NCI-H1048 (cell line): ENCODE measurements at places on chromosomes 16 and 17.

- DNase-seq: no peak
Measured at GRCh38 chr16:67170949-67171649, 761 bp downstream of the NOL3 start.

DNA sequence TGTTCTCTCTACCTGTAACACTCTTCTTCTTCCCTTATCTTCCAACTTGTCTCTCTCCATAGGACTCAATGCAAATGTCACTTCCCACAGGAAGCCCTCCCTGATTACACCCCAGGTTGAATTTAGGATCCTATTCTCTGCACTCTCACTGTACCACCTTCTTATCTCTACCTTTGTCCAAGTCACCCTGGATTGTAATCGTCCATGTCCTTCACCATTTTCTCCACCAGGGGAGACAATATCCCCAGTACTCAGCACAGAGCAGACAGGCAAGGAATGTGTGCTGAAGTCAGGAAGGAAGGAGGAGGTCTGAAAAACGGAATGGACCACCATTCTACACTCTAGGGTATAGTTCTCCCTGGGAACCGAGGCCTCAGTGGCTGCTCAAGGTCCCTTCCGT, 14.2 kb downstream of the C16orf82 start:
- no peak for DNase-seq

GRCh38 chr17:63997341-63998048, 656 bp upstream of the PRR29 start:
- no peak for DNase-seq

DNA sequence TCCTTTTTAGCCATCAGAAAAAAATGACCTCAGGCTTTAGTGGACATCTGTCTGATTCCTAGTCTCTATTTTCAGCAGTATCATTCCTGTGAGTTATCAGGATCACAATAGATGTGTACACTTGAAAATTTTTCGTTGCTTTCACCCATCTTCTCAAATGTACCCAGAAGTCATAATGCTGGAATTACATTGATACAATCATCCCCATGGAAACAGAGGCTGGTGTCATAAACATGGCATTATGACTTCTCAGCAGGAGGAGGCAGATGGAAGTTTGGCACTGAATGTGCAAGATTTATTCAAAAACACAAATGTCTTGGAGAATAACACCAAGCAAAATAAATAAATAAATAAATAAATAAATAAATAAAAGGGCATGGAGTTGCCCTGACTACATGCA, 292.5 kb downstream of the PHKB start:
- DNase-seq: no peak

- DNase-seq: no peak
Measured at GRCh38 chr16:80525420-80525819, 15.4 kb upstream of the DYNLRB2 start.

DNA sequence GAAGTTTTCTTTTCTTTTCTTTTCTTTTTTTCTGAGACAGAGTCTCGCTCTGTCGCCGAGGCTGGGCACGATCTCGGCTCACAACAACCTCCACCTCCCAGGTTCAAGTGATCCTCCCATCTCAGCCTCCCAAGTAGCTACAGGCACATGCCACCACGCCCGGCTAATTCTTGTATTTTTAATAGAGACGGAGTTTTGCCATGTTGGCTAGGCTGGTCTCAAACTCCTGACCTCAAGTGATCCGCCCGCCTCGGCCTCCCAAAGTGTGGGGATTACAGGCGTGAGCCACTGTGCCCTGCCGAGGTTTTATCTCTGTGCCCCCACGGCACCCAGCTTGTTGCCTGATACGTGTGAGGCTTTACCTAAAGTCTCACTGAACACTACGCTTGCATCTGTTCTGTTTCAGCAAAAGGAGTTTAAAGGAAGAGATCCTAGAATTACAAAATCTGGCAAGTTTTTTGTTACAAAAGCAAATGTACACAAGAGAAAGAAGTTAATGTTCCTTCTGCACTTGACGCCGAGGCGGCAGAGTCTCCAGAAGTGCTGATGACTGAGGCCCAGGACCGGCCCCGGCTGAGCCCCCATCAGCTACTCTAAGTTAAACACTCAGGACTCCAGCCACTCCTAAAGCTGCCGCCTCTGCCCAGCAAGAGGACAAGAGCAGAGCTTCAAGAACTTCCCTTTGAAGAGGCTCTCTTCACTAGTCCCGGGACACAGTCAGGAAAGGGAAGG, 9.2 kb downstream of the ABCA3 start:
- no peak for DNase-seq

GRCh38 chr17:18248300-18248731, 10.2 kb downstream of the FLII start:
- DNase-seq: no peak

- DNase-seq: no peak
Measured at GRCh38 chr16:69941251-69942098, 9.7 kb upstream of the CLEC18A start.

DNA sequence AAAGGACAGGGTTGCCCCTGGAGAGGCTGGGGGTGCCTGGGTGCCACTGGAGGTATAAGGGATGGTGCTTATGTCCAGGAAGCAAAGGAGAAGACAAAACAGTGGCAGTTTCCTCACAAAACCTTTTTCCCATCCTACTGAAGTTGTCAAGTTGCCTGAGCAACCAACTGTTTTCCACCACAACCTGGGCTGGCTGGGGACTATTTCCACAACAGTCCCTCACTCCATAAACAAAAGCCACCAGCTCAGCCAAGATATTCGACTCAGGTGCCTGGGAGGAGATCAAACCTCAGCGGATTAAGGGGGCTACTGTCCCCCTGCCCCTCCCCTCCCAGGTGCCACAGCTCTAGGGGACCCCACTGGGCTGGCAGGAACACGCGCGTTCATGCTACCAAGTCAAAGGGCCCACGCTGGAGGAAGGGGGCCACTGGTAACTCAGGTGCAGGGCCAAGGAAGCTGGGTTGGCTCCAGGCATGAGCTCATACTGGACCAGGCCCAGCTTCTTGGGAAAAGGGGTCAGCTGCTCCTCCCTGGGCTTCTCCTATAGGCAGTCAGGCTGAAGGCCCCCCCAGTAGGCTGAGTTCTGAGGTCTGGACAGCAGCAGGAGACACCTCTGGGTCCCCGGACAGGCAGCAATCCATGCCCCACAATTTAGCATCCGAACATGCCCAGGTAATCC, 45.7 kb upstream of the MRPS23 start:
- DNase-seq: no peak

DNA sequence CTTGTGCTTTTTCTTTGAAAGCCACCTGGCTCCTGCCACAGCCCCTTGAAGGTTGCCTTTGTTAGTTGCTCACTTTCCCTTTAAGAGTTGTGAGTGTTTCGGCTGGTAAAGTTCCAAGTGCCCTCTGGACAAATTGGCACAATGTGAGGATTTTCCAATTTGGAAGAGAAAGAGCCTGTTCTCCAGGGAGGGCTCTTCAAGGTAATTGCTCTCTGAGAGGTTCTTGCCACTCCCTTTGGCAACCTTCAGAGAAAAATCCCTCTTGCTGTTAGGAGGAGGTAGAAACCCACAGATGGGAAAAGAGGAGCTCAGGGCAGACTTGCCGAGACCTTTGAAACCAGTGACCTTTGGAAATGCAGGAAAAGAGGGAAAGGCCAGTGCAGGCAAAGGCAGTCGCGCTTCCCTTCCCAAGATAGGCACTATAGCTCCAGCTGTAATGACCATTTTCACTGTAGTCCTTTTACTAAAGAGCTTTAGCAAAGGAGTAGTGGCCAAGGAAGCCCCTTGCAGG, 49.0 kb upstream of the AKAP1 start:
- DNase-seq: peak; percentile 3

DNA sequence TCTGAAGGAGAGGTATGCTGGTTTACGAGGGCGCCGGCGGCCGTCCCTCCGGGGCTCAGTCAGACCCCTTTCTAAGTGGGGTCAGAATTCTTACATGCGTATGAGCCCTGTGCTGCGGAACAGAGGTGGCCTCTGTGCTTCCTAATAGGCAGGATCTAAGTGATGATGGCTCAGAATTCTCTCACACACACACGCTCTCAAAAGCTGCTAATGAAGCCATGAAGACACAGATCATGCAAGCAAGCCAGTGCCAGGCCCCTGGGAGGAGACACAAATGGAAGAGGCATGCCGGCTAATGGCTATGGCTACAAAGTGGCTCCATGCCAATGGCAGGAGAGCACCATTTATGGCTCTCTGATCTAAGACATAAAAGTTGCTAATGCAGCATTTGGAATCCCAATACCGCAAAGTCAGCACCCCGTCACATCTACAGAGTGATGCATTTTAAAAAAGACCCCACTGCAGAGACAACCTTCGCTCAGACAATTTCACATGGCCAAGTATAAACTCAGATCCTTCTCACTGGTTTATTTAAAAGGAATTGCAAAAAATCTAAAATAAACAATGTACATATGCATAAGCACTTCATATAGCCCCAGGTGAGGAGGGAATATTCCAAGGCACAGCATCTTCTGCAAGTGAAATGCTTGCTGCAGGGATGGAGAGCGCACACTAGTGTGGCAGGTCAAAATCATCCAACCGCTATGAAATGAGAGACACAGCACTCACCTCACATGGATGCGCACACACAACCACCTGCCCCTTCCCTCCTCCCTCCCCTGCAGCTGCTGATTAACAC, 24.5 kb downstream of the NPLOC4 start:
- no peak for DNase-seq

GRCh38 chr17:77597418-77598240, 360.9 kb upstream of the TNRC6C start:
- DNase-seq: no peak

DNA sequence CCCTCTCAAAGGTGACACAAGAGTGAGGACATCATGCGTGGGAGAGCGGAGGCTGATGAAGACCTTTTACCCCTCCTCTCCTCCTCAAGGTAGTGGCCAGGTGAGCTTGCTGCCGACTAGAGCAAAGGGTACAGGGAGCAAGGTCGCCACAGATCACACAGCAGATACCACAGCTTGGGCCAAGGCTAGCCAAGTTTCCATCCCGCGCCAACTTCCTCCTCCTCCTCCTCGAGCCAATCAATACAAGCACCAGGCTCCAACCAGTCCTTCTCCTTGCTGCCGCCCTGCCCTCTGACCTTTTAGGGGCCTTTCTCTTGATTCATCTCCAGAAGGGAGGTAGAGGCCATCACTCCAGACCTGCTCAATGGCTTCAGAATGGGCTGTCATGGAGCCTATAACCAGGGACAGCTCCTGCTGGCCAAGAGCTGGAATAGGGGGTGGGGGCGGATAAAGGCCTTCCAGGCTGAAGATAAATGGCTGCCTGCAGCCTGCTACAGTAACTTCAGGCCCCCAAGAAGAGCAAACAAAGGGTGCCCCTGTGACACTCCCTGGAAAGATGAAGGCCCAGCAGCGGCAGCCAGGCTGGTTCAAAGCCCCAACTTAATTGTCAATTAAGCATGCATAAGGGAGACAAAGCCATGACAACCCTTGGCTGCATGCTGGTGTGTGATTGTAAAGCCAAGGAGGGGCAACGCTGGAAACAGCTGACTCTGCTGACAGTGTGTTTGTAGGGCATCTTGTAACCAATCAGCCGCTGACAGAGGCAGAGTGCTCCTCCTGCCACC, 17.8 kb downstream of the HNF1B start:
- DNase-seq: no peak

DNA sequence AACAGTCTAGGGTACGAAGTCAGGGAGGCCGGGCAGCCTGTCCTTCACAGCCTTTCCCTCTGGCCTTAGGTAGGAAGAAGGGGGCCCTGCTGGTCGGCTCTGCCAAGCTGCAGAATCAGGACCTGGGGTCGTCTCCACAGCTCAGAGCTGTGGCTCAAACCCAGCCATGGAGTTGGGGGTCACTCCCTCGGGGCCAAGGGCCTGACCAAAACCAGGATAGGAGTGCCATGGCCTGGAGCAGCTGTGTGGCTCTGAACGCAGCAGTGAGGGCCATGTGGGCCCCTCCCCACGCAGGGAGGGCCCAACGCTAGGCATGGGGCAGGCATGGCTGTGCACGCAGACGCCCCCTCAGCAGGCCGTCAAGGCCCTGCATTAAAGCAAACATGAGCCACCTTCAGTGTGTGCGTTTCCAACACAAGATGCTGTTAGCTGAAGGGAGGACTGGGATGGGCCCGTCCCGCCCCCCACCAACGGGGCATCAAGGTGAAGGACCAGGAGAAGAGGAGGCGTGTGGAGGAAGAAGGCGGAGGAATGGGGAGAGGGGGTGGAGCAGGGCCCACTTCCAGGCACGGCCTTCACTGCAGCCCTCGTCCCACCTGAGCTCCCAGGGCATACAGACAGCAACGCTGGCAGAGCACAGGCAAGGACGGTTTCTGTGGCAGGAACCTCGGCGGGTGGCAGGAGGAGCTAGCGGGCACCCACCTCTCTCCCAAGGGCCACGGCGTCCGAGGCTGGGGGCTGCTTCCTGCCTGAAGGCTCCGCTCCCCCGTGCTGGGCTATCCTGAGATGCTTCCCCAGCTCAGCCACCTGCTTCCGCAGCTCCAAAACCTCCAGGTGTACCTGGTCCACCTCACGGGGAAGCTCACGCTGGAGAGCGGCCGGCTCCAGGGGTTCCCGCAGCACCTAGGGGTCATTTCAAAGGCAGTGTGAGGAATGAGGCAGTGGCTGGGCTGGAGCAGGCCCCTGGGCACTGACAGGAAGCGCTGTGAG, 55.3 kb downstream of the CCDC57 start:
- no peak for DNase-seq

GRCh38 chr16:85085721-85086120, 26.6 kb downstream of the CIBAR2 start:
- no peak for DNase-seq

GRCh38 chr16:48524348-48525200, 85.4 kb downstream of the N4BP1 start:
- no peak for DNase-seq

DNA sequence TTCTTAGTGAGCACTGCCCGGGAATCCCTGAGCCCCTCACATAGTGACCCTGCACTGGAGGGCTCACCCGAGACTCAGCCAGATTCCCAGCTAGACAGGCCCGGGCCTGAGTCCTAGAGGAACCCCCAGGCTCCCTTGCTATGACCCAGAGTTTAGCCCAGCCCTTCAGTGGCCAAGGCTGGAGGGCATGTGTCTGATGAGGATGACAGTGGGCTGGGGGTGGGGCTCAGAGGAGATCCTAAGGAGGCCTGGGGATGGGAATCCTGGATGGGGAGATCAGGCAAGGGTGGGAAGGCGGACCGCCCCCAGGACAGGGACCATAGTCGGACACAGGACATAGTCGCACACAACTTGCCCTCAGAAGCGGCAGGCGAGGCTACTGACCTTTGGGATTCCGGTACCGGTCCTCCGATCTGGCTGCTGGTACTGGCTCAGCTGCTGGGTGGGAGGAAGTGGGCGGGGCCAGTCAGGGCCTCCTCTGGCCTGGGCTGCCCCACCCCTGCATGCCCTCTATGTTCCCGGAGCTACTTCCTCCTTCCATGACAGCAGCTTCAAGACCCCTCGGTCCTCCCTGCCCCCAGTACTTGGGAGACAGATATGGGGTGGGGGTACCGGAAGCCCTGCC, 1.1 kb downstream of the CD79B start:
- DNase-seq: no peak

- no peak for DNase-seq
Measured at GRCh38 chr16:57645169-57645568, 16.7 kb downstream of the ADGRG1 start.

- DNase-seq: no peak
Measured at GRCh38 chr16:67707790-67708189, 11.3 kb downstream of the GFOD2 start.

DNA sequence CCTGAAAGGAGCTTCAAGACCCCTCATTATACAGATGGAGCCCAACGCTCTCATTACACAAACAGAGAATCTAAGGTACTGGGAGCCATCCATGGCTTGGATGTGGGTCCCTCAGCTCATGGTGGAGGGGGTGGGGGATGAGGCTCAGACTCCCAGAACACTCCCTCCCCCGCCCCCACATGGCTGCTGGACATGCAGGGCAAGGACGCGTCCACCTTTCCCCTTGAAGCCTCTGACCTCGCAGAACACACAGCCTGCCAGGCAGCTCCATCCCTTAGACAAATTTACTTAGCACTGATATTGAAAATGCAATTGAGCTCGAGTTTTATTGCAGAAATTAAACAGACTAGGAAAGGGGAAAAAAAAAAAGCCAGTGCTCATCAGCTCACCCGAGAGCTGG, 203.9 kb downstream of the ZNF423 start:
- no peak for DNase-seq
